ENCODE measurements at places on chromosomes 12 and 14.

- DNase-seq: no peak
Observed at GRCh38 chr12:25960143-25960542, 1.7 kb downstream of the RASSF8 start.

DNA sequence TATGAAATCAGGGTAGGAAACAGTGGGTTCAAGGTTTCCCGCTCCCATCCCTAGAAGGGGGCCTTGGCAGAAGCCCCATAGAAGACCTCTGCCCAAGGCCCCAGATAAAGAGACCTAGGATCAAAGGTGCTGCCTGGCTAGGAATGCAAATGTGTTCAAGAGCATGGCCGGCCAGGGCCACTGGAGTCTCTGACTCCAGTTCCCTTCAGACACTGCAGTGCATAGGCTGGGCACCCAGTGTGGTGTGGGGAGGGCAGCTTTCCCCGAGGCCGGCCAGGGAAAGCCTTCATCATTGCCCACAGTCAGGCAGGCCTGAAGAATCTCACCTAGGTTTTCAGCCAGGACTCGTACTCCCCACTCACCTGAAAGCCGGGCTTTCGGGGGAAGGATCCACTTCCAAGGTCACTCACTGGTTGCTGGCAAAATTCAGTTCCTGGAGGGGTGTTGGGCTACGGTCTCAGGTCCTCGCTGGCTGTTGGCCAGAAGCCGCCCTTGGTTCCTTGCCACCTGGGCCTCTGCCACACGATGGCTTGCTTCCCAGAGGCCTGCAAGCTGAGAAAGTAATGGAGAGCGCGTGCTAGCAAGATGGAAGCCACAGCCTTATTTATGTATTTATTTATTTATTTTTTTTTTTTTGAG lies 9.7 kb upstream of the PEBP1 start:
- no peak for DNase-seq

- no peak for DNase-seq
Observed at GRCh38 chr14:25431211-25432076, 381.5 kb upstream of the STXBP6 start.

- DNase-seq: peak; percentile 68
Observed at GRCh38 chr12:9750276-9751203, 10.2 kb downstream of the CD69 start.

GRCh38 chr12:10052193-10052913 lies 21.9 kb downstream of the CLEC9A start:
- no peak for DNase-seq

DNA sequence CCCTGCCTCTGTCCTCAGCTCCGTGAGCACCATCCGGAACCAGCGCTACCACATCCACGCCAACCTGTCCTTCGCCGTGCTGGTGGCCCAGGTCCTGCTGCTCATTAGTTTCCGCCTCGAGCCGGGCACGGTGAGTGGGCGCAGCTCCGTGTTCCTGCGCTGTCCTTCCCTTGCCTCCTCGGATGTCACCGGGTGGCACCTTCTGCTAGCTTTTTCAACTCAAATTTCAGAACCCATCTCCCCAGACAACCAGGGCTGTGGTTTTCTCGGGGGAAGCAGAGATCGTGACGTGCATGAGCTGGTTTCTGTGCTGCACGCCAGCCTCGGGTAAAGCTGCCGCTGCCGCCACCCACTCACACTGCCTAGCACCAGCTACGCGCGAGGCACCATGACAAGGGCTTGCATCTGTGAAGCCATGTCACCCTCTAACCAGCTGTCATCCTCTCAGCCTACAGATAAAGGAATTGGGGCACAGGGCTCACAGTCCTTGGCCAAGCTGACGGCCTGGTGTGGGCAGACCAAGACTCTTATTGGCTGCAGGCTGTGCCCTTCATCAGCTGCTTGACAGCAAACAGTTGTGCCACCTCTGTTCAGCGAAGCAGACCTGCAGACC lies 152.1 kb downstream of the ADGRD1 start:
- peak; percentile 81 for DNase-seq

DNA sequence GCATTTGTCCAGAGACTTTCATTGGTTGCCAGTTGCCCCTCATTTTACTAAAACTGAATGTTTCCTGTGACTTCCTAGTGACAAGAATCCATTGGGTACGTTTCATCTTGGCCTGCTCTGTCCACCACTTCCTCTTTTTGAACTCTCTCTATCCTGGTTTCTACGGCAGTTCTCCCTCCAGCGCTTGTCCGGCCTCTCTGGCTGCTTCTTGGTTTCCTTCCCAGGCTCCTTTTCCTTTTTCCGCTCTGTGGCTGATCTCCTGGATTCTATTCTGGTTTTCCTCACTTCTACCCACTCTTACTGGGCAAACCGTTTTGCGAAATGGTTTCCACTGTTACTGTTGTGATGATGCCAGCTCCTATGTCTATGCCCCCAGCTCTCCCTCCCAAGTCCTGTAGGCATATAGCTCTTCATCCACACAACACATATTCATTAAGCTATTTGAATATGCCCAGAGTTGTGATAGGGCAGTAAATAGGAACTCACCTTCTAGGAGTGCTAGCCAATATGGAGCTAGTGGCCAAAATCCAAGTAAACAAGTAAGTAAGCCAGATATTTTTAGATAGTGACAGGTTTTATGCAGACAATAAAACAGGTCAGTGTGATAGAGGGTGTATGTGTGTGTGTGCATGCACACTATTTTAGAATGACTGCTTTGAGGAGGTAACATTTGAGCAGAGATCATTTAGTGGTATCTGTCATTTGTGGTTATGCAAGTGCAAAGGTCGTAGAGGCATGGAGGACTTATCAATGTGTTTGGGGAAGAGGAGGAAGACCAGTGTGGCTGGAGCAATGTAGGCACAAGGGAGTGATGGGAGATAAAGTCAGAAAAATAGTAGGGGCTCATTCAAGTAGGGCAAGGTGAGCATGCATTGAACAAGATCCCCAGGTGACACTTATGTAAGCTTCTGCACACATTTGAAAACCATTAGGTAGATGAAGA lies 27.9 kb upstream of the CTDSP2 start:
- no peak for DNase-seq

DNA sequence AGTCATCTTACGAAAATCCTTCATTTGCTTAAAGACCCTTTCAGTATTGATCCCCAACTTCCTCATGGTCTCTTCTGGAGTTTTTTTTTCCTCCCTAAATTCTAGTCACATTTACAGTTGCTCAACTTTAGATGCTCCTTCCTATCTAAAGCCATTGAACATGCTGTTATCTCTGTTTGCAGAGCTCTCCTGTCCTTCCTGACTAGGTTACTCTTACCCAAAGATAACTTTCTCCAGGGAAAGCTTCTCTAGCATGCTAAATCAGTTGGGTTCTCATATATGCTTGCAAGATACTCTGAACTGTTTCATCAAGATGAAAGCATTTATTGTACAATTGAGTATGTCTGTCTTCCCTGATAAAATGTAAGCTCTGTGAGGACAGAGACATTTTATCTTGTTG lies 1.8 kb upstream of the RAB21 start:
- DNase-seq: no peak

GRCh38 chr14:75523771-75524171 lies 1.5 kb downstream of the BATF start:
- DNase-seq: peak; percentile 60

DNA sequence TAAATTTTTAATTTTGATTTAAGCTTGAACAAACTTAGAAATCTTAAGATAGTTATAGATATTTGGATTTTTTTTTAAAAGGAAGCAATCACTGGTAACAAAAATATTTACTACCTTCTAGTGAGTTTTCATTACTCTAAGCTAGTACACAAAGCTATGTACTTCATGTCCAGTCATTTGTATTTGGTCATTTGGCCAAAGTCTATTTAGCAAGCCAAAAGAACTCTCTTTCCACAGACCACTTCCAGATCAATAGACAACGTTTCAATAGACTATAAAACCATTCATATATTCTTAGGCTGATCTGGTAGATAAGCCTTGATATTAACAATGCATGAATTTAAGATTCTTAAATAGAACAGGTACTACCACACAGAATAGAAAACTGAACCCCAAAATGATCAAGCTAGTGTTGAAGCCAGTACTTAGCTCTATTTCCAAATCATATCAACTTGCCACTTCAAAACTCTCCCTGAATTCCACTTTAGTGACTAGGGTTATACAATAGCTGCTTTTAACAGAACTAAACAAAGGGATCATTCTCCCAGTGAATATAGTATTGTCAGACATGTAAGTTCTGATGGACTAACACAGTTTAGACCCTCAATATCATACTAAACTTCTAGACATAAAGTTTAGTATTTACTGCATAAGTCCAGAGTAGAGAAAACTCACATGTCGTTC lies 21.7 kb downstream of the CAPRIN2 start:
- no peak for DNase-seq

DNA sequence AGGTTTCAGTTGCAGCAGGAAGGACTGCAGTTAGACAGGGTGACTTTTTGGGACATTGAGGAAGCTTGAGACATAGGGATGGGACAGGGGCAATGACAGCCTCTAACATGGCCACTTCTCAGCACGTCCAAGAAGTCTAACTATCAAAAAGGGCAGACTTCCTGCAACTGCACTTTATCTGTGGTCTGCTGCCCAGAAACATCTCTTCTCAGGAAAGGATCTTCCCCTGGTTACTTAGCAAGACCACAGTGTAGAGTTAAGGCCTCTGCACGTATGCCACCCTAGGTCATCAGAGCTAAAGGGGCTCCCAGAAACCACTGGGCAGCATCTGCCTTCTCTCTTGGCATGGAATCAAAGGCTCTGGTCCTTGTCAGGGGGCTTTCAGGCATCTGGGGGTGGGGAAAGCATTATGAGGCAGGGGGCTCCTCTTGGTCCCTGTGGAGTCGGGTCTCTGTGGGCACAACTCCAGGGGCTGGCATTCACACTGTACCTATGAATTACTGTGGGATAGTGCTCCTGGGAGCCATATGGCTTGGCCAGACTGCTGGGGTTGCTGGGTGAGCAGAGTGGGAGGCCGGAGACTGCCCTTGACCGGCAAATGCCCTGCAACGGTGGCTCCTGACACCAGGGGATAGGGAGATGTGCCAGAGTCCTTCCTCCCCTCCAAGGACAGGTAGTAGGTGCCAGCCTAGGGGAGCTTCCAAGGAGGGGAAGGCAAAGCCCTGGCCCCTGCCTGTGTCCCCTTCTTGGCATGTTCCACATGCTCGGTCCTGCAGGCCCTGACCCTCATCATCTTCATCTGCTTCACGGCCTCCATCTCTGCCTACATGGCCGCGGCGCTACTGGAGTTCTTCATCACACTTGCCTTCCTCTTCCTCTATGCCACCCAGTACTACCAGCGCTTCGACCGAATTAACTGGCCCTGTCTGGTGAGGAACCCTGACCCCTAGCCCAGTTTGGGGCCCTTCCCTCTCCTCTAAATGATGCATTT lies 1.0 kb downstream of the CMTM5 start:
- no peak for DNase-seq

All from activated T-cell treated with anti-CD3 and anti-CD28 coated beads, Interleukin-2, amount 50 U/mL, for 48 hours (primary cell).